ENCODE measurements at places on chromosomes 2 and 18. TPM values are rescaled to one million over a fixed set of nuclear protein-coding genes. Genes with fewer than 3 reads are reported as not detected.

The RAB12 gene
- total RNA-seq, result 32.4 TPM

DNA sequence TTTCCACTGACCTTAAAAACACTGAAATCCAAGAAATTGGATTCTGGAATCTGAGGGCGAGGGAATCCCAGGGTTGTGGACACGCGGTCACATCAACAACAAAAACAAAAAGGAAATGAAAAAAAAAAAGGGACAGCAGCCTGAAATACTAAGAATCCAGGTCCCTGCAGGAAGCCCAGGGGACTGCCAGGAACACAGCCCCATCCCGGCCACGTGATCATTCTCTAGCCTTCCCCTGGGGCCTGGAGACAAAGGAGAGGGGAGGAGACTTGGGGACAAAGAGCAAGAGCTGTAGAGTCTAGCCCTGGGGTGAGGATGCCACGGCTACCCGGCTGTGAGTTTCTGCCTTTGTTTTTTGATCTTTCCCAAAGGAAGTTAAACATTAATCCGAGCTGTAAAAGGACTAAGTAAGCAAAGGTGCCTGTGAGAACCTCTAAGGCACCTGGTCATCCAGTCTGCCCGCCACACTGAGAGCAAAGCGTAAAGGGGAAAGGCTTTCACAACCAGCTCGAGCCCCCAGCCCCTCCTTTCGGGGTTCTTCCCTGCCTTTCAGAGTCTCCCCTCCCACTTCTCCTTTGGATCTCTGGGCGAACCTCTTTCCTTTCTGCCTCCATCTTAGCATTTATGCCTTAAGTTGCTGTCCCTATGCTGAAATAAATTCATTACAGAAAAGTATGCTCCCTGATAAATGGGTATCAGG, 57.9 kb upstream of the MSH2 start:
- no peak for DNase-seq

- DNase-seq, result no peak
Measured at GRCh38 chr2:114880046-114880445, 437.6 kb downstream of the DPP10 start.

DNA sequence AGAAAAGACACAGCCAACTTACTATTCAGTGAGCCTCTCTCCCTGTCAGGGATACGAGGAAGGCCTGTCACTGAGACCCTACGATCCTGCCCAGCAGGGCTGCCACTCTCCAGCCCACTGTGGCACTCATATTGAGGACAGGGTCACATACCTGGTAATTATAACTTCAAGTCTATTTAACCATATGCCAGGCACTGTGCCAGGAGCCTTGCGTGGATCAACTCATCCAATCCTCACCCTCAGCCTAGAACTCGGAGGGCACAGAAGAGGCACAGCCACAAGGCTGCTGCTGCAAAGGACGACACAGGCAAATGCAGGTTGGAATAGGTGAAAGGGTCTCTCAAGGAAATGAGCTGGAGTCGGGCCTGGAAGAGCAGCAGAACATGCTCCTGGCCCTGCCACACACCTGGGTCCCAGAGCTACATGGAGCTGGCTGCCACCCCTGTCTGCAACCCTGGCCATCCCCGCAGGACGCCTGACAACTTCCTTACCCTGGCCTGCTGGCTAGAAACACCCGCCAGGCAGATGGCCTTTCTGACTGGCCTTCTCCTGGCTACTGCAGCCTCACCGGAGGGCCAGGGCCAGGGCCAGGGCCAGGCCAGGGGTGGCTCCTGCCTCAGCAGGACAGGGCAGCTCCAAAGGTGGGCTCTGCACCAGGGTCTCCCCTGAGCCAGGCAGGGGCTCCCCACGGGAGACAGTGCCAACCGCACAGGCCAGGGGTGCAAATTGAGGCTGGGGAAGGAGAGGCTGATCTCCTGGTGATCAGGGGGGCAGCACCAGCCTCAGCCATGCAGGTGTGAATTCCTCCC, 32.1 kb upstream of the SLC66A3 start:
- DNase-seq, result no peak

- no peak for DNase-seq
Measured at GRCh38 chr2:175234650-175235049, 53.1 kb upstream of the ATP5MC3 start.

The ARHGAP15 gene
- total RNA-seq, result 14.9 TPM

GRCh38 chr2:240913810-240914644, 7.9 kb downstream of the CROCC2 start:
- DNase-seq, result peak; percentile 76

GRCh38 chr2:6068429-6068828, 376.2 kb downstream of the SOX11 start:
- DNase-seq, result no peak

GRCh38 chr2:43003702-43004101, 211.3 kb upstream of the HAAO start:
- DNase-seq, result no peak

The CD8A gene
- 6.6 TPM for total RNA-seq

The TDRD15 gene
- not detected for total RNA-seq

DNA sequence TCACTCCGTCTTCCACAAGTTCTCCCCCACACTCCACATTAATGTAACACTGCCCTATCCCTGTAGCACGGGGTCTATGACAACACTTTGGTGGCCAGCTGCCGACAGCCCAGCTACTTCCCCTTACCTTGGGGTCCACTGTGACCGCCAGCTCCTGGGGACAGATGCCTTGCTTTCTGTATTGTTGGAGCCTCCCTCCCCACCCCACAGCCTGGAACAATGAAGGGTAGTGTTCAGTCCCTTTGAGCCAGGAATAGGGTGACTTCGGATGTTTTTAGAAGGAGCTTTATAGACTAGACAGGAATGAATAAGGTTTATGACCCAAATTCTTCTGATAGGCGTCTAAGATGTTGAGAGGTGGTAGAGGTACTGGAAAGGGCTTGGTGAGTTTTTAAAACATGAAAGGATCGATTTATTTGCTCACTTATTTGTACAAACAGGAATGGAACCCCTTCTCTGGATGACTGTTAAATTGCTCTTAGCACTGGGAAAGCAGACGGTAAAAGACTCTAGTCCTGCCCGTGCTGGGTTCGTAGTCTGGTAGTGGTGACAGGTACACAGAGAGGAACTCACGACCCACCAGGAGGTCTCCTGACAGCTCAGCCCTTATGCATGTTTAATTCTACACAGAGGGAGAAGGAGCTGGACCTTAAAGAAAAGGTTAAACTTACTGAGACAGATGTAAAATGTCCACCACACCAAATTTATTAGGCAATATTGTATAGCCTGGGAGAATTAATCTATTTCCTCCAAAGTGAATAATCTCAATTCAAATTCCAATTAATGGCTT, 90.9 kb downstream of the MYCN start:
- no peak for DNase-seq

The TMEM17 gene
- total RNA-seq, result 1.2 TPM

The AGXT gene
- total RNA-seq, result 1.4 TPM

GRCh38 chr18:25456334-25457010, 104.5 kb upstream of the ZNF521 start:
- no peak for DNase-seq

DNA sequence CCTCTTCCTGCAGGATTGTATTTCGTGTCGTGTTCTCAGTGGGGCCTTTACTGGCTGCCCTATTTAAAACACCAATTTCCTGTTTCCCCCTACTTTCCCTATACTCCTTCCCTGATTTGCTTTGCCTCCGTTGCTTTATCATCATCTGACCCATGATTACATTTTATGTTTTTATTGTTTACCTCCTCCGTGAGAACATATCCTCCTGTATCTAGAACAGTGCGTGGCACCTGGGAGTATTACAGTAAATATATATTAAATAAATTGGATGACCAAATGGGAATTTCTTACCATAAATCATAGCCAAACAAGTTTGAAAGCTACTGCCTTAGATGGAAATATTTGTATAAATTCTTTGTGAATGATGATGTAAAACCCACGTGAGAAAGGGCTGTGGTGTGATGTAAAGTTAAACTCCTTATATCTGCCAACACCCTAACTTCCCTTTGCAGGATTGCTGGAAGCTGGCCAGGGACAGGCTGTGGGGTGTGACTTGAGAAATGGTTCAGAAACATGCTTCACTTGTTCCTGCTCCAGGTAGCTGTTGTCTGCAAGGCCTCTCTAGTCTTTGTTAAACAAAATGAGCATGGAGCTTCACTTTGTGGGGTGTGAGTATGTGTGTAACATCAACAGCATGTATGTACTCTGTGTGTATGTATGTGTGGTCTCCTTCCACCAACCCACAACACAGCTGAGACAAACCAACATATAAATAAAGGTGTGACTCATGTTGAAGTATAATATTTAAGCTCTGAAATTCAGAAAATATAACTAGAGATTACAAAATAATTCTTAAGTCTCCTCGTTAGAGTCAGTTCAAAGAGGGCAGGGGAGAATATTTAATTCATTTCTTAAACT, 40.3 kb downstream of the LHCGR start:
- peak; percentile 30 for DNase-seq

- no peak for DNase-seq
Measured at GRCh38 chr2:6932828-6933227, 15.6 kb downstream of the RNF144A start.

GRCh38 chr18:72819050-72819449, 48.7 kb downstream of the NETO1 start:
- no peak for DNase-seq

The MALL gene
- 17.1 TPM for total RNA-seq

DNA sequence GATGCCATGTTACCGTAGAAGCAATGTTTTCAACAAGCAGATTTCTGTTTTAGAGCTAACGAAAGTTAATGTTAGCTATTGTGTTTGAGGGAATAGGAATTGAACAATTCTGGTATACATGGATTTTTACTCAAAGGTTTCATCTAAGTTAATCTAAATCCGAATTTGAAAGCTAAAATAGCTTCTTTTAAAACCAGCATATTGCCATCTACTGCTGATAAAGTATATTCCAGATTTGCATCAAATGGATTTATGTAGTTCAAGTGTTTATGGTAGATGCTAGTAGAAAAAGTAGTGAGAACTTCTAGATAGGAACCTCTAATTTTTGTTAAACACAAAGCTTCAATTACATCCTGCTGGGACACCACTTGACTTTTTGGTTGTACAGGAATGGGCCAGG, 1569.5 kb upstream of the NXPH2 start:
- DNase-seq, result no peak

GRCh38 chr2:215901796-215902195, 111.6 kb downstream of the MREG start:
- DNase-seq, result no peak

The HOXD13 gene
- total RNA-seq, result not detected

All from omental fat pad (tissue), 4 donors.